ENCODE measurements at places on chromosomes 2 and 18.

DNA sequence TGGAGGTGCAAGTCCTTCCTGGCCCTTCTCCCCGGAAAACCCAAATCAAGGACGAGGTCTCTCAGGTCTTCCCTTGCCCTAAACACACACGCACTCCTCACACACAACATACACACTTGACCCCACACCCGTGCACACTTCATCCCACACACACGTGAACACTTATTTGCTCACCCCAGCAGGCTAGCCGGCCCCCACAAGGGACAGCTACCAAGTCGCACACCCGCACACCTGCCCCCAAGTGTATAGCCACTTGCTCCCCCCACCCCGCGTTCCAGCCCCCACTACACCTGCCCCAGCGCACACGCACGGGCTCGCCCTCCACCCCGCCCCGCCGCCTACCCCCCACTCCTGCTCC lies 359 bp downstream of the TGFBRAP1 start:
- no peak for DNase-seq

- no peak for DNase-seq
Measured at GRCh38 chr2:186991766-186992417, 142.9 kb upstream of the ZSWIM2 start.

DNA sequence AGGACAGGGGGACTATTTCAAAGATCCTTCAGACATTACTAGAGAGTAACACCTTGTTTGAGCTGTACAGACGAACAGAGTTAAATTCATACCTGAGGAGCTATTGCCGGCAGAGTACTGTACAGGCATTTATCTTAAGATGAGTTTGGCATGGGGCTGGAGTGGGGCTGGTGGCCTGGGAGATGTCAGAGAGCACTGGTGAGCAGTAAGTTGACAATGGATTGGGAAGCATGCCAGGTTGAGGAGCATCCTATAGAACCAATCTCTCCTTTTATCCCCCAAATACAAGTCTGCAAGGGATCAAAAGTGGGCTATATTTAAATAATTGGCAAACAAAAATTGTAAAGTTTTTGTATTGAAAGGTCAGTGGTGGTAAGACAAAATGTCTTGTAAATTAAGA lies 58.6 kb downstream of the ADCYAP1 start:
- no peak for DNase-seq

GRCh38 chr2:105934467-105934866 lies 189.8 kb downstream of the NCK2 start:
- no peak for DNase-seq

DNA sequence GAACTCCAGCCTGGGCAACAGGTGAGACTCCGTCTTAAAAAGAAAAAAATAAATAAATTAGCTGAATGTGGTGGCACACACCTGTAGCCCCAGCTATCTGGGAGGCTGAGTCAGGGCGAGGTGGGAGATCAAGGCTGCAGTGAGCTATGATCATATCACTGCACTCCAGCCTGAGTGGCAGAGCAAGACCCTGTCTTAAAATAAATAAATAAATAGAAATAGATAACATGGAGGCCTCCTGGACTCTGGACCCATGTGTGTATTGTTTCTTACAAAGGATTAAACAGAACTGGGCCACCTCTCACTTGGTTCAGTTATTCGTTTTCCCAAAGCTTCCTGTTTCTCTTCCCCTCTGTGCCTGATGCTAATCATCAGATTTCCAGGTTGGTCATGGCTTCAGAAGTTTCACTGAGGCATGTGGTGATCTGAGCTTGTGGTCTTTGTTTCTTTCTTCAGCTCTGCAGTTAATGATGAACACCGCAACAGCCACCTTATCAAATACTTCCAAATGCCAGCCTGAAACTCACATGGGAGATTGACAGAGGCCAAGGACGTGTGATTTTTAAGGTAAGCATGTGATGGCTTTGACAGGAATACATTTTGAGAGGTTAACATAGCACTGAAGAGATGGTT lies 83.3 kb upstream of the MAP4K4 start:
- no peak for DNase-seq

- DNase-seq, result no peak
Measured at GRCh38 chr2:11598228-11598731, 64.4 kb downstream of the GREB1 start.

DNA sequence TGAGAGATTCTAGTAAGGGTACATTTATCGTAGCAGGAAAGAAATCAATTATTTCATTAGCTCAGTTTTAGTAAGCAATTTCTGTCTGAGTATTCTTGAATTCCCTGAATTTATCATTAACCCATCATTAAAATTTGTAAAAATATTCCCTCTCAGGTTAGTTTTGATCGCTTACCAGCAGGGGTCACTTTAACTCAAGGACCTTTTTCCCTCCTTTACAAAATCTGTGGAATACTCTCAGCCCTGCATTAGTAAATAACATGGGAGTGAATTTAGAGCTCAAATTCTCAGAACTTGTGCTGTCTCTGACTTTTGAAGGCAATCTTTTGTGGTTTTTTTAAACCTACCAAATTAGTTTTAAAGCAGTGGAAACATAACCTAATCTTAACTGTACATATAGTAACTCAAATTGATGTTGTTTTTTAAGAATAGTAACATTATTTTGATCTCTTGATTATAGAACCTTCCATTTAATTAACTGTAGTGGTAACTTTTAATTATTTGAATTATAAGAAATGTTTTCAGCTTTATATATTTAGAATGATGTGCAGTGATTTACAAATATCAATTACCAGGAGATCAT lies 97.2 kb downstream of the AGPS start:
- no peak for DNase-seq

- no peak for DNase-seq
Measured at GRCh38 chr2:212960336-212960735, 191.1 kb downstream of the IKZF2 start.

- DNase-seq, result no peak
Measured at GRCh38 chr2:112794131-112794733, 9.9 kb upstream of the IL1A start.

DNA sequence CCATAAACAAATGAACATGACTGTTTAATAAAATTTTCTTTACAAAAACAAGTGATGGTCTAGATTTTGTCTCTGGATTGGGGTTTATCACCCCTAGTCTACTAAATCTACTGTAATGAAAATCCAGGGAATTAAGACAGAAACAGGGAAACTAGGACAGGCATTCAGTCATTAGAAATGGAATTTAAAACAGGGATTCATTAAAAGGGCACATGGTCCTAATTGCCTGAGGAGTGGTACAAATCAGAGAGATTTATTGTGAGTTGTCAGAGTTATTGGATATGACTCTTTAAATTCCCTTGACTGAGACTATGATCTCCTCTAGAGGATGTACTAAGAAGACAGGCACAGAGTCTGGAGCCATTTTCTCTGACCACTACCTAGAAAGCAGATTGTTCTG lies 670.9 kb upstream of the GCFC2 start:
- no peak for DNase-seq

GRCh38 chr2:164910101-164910899 lies 45.0 kb downstream of the SLC38A11 start:
- no peak for DNase-seq

GRCh38 chr18:11105463-11105862 lies 43.9 kb downstream of the PIEZO2 start:
- no peak for DNase-seq

DNA sequence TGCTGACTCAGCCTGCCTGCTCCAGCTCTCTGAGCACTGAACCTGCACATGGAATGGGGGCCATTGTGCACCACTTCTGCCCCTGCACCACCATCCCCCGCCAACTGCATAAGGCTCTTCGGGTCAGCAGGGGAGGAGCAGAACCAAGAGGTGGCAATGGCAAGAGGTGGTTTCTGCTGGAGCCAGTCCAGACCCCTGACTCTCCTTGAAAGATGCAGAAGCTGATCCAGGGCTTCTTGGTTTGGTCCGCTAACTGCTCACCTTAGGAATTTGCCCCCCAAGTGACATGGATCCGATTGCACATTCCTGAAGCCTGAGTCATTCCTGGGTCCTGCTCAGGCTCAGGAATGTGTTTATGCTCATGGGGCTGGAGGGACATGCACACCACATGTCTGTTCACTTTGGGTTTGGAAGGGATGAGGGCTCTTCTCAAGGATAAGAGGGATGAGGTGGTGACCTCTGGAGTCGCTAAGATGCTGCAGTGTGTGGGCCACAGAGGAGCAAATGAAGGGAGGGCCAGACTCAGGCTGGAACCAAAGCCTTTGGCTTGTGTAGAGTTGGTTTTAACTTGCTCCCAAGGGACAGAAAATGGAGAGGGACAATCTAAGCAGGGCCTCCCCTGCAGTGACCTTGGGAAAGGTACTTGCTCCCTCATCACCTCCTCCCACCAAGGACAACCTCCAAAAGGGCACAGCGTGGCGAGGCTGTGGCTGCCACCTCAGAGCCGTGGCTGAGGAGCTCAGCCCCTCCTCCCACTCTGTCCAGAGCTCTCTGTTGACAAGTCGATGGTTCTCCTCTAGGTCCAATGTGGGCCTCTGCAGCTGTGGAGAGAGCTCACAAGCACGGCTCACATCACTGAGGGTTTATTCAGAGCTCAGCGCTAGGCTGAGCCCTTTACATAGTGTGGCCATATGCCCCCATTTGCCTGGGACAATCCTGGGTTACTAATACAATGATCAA lies 66.2 kb downstream of the HS1BP3 start:
- peak; percentile 73 for DNase-seq

DNA sequence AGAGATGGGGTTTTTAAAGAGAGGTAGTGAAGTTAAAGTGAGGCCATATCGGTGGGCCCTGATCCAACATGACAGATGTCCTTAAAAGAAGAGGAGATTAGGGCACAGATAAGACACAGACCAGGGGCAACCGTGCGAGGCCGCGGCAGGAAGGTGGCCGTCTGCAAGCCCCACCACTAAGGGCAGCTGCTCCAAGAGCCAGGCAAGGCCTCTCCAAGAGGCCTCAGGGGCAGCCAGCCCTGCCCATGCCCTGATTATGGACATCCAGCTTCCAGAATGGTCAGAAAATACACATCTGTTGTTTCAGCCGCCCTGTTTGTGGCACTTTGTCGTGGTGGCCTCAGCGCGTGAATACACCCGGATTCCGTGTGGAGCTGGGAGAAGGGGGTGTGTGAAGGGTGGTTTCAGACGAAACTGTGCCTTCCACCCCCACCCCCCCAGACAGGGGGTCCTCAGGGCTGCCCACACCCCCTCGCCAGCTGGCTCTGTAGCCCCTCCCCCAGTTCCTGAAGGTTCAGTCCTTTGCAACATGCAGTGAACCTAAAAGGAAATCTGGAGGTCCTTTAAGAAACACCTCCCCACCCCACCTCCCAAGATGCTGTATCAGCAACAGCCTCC lies 74.1 kb upstream of the SMAD7 start:
- no peak for DNase-seq

- no peak for DNase-seq
Measured at GRCh38 chr2:220002251-220002650, 374.8 kb downstream of the SLC4A3 start.

- DNase-seq, result no peak
Measured at GRCh38 chr2:222194669-222195068, 104.1 kb downstream of the PAX3 start.

DNA sequence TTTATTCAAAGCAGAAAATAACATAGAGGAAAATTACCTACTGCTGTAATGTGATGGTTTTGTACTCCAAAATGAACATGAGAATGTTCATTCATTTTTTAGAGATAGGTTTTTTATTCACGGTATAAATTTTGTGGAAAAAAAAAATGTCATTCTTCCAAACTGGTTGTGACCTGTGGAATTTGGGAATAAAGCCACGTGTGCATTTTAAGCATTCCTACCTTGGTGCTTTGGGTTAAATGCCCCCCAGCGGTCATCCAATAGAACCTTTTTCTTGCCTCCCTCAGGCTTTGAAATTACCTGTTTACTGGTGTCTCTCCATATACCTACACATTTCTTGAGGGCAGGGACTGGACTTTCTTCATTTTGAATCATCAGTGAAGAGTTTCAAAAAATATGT lies 740.7 kb downstream of the DPP10 start:
- DNase-seq, result no peak

GRCh38 chr2:30798536-30798991 lies 8.7 kb downstream of the CAPN13 start:
- DNase-seq, result no peak

DNA sequence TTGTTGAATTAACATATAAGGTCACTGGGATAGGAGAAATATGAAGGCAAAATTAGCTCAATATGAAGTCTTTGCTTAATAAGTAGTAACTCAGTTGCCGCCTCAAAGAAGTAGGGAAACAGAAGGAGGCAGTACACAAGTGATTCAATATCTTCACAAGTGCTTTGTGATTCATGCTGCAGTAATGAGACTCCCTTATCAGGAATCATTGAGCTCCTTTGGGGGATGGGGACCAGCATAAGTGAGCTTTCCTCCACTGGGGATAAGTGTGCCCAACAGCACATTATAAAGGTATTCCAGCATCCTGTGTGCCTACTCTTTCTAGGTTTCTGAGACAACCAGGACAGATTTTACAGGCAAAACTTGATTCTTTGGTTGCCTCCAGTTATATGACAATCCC lies 323.4 kb upstream of the UBE2E3 start:
- no peak for DNase-seq

DNA sequence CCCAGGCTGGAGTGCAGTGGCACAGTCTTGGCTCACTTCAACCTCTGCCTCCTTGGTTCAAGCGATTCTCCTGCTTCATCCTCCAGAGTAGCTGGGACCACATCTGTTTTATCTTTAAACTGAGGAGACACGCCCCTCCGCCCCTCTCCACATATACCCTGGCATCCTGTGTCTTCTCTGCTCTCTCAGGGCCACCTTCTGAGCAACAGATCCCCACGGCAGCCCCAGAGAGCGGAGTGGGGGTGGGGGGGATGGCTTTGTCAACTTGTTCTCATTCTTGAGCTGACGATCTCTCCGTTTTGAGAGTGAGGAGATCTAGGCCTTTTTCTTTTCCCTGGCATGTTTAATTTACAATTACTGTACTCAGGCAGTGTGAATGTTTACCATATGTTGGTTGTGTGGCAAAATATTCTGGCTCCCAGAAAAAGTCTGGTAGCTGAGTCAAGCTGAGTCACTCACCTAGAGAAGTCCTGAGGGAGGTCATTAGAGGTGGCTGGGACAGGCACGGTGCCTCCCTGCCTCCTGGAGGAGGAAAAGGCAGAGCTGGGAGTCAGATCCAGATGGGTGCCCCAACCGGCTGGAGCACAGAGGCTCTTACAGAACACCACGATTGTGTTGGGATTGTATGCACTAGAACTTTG lies 19.5 kb upstream of the ID2 start:
- DNase-seq, result peak; percentile 88

- DNase-seq, result no peak
Measured at GRCh38 chr2:85843543-85843942, 45.2 kb downstream of the ST3GAL5 start.

DNA sequence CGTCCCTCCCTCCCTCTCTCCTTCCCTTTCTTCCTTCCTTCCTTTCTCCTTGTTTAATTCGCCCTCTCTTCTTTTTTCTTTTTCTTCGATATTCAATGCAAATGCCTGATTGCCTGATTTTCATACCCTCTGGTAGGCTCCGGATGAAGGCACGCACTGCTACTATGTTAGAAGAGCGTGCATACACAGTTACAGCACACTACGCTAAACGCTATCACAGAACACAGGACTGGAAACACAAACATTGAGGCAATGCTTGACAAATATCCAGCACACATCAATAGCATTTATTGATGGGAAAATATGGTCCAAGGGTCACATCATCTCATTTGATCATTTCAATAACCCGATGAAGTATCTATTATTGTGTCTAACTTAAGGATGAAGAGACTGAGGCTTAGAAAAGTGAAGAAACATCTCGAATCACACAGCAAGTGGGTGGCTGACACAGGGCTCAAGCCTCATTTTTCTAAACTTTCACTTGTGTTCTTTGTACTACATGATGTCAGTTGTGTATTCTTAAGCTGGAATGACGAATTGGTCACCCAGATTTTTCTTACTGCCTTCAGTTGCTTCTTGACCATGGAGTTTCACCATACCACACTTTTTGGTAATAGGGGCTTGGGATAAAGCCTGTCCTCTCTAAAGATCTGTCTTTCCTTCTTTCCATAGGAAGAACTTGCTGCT lies 101.8 kb downstream of the TRIB2 start:
- no peak for DNase-seq

- no peak for DNase-seq
Measured at GRCh38 chr2:155841442-155841841, 491.1 kb downstream of the NR4A2 start.

Data from H54 (cell line).